ENCODE measurements at places on chromosomes 11 and 22. TPM values are rescaled to one million over a fixed set of nuclear protein-coding genes. Genes with fewer than 3 reads are reported as not detected.
A peak's percentile ranks its signal among the peaks of the same experiment; 100 is the strongest.

- DNase-seq = peak; percentile 37
These were observed 810 bp downstream of the IGLL1 start for GRCh38 chr22:23579280-23579679.

- no peak for DNase-seq
These were observed 13.6 kb upstream of the SLC25A18 start for GRCh38 chr22:17549655-17550054.

DNA sequence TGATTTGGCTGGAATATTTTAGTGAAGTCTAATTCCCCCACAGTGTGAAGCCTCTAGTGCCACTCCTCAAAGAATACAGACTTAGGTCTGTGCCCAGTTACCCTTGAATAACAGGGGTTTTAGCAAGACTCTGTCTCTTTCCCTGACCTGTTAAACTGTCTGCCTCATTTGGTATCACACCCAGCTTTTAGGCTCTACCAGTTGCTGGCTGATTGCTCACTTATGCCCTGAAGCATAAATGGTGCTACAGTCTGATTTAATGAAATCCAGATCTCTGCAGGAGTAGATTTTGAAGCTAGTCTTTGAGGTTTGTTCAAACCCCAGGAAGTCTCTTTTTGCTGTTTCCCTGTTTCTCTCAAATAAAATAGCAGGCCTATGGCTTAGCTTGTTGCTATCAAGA is 45.2 kb upstream of the LIPT2 start:
- no peak for DNase-seq

DNA sequence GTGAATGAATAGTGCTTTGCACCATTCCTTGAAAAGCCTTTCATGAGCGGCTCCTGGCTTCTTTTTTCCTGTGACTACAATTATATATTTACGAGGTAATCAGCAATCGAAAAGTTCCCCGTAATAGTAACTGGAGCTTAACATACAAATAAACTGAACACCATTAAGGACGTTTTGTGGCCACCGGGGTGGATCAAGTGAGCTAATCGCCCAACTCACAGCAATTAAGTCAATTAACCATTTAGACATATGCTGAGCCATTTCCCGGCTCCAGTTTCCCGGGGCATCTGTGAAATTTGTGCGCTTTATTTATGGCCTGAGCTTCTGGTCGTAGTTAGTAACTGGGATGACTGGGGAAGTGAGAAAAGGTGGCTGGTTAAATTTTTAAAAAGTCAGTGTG is 465.2 kb downstream of the MIAT start:
- DNase-seq = no peak

- peak; percentile 83 for DNase-seq
These were observed 603 bp upstream of the ZFTA start for GRCh38 chr11:63769042-63769713.

GRCh38 chr22:23608583-23608982 is 23.5 kb downstream of the DRICH1 start:
- no peak for DNase-seq

- no peak for DNase-seq
These were observed 9.2 kb downstream of the OR5A2 start for GRCh38 chr11:59417023-59417422.

DNA sequence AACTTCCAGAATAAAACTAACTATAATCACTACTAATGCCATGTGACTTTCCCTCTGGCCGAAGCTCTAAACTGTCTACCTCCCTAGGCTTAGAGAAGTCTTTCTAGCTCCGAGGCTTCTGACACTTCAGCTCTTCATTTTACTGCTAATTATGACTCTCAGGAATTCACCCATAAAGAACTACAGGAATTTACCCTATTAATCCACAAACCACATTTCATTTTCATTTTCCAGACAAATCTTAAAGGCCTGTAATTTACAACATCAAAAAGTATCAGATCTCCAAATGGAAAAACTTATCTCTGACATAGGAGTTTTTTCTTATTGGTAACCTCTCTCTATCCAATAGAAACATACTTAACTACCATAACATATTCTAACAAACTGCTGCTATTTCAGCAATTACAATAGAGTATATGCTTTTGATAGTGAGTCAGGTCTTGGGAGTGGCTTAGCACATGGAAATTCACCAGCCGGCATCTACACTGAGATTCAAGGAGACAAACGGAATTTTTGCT is 33.4 kb downstream of the MRTFA start:
- DNase-seq = no peak

DNA sequence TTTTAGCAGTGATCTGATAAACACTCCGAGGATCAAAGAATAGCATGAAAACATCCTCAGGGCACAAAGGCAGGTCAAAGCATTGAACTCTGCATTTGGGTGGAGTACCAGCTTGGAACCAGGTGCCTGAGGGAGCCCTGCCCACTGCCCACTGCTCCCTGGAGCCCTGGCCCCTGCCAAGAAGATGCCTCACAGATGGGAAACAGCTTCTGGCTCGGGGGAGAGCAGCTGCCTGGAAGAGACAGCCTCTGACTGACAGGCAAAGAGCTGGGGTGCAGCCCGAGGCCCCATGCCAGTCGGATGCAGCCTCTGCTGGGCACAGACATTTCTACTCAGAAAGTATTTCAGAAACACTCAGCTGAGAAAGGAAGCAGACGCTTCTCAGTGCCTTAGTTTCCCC is 13.2 kb downstream of the LMO1 start:
- no peak for DNase-seq

DNA sequence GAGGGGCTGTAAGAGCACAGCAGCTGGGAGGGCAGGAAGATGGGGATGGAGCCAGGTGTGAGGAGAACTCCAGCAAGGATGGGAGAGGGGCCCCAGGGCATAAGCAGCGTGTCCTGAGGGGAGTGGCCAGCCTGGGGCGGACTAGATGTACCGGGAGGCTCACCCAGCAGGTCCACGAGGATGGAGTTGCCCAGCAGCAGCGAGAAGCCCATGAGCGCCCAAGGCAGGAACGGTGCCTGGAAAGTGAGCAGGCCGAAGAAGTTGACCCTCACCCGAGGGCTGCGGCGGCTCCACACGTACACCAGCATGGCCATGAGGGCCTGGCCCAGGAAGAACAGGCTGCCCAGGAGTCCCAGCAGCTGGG is 1.3 kb downstream of the DERL3 start:
- no peak for DNase-seq

- no peak for DNase-seq
These were observed 15.1 kb downstream of the TMEM184B start for GRCh38 chr22:38257650-38258250.

DNA sequence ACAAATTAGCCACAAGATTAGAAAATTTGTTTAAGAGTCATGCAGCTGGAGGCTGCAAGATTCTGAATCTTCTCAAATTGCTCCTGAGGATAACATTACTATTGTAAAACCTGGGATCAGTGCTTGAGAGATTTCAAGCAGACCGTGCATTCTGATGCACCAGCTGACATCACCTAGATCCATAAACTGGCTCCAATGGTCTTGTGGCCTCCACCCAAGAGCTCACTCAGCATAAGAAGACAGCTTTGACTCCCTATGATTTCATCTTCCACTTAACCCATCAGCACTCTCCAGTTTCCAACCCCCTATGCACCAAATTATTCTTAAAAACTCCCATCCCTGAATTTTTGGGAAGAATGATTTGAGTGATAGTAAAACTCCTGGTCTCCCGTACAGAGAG is 1007.9 kb upstream of the TENM4 start:
- no peak for DNase-seq

DNA sequence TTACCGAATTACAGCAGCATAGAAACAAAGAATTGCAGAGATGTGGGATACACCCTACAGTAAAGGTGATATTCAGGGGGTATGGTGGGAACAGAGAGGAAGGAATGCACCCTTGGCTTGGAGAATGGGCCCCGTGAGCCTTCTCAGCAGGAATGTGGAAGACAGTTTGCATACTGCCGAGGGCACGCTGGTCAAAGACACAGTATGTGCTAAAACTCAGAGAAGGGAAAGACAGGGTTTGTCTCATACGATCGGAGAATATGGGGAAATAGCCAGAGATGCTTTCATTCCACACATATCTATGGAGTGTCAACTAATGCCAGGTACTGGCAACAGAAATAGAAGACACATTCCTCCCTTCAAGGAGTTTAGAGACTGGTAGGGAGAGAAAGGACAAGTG is 36.9 kb downstream of the UBASH3B start:
- no peak for DNase-seq

DNA sequence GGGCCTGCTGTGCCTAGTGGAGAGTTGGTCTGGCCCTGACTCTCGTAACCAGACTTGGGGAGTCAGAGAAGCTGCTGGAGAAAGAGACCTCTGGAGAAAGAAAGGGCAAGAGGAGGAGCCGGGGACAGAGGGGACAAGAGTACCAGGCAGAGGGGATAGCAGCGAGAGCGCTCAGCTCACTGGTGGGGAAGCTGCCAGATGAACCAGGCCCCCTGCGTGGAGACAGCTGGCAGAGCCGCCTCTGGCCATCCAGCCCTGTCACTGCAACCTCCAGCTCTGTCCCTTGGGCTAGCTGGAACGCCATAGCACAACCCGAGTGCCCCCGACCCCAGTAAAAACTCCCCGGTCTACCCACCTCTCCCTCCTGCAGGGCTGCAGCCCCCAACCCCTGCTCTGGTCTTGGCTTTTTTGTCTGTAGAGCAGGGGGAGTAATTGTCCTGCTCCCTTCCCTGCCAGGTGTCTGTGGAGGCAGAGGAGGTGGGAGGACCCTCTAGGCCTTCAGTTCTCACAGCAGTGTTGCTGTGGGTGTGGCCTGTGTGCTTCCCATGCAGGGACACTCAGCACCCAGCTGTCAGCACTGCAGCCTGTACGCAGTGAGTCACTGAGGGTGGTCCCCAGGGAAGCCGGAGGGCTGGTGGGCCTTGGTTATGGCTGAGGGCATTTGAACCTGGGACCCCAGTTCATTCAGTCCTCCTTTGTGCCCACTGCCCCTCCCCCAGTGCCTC is 4.8 kb upstream of the SUN2 start:
- DNase-seq = no peak

GRCh38 chr22:47228767-47229166 is 466.3 kb downstream of the TBC1D22A start:
- no peak for DNase-seq

DNA sequence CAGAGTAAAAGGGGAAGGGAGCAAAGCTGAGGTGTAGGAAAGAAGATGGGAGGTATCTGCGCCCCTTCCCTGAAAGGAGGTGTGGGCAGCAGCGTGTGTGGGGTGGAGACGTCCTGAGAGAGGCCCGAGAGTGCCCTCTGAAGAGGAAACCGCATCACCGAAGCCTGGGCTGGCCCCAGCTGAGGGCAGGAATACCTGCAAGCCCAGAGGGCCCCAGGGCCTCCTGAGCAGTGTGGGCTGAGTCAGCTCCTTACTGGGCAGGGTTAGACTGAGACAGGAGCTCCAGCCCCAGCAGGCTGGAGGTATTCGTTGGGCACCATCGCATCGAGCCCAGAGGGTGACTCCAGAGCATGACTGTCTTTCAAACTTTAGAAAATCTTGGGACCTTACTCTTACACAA is 534.0 kb upstream of the B3GAT1 start:
- DNase-seq = no peak

GRCh38 chr22:48065892-48066291 is 1303.4 kb downstream of the TBC1D22A start:
- DNase-seq = no peak

- DNase-seq = no peak
These were observed 875.3 kb downstream of the NTM start for GRCh38 chr11:132245403-132246385.

DNA sequence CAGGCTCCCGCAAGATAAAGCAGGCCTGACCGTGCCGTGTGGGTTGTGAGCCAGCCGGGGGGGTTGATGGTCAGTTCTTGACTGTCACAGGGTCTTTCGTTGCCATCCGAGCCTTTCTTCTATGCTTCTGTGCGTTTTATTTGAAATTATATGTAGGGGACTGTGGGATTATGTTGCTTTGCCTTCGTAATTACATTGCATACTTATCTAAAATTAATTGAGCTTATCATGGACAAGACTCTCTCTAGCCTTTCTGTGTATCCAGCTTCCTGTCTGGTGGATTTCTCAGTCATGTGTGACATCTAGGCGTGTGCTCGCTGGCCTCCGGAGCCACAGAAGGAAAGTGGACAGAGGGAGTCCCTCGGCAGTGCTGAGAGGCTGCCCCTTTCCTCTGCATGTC is 93.2 kb downstream of the TBC1D22A start:
- DNase-seq = no peak

DNA sequence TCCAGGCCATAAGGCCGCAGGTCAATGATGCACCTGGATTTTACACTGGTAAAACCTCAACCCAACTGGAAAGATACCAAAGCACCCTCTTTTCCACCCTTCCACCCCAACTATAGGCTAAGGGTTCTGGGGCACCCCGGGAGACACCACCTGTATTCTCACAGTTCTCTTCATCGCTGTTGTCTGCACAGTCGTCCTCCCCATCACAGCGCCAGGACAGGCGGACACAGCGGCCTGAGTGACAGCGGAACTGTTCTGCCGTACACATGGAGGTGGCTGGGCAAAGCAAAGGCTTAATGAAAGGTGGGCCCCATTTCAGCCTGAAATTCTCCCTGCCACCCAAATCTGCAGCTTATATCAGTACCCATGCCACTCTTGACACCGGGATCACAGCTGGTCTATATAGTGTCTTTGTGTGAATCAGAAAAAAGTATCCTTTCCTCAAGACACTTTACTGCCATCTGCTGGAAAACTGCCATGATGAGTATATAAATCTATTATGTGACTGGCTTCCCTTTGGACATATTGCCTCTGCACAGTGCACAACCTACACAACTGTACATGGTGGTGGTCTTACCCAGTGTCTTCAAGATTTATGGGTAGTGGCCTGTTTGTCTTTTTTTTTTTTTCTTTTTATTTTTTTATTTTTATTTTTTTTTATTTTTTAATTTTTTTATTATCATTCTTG is 21.5 kb downstream of the LRP4 start:
- DNase-seq = no peak

GRCh38 chr11:64060861-64061444 is 25.2 kb downstream of the FLRT1 start:
- DNase-seq = peak; percentile 46

DNA sequence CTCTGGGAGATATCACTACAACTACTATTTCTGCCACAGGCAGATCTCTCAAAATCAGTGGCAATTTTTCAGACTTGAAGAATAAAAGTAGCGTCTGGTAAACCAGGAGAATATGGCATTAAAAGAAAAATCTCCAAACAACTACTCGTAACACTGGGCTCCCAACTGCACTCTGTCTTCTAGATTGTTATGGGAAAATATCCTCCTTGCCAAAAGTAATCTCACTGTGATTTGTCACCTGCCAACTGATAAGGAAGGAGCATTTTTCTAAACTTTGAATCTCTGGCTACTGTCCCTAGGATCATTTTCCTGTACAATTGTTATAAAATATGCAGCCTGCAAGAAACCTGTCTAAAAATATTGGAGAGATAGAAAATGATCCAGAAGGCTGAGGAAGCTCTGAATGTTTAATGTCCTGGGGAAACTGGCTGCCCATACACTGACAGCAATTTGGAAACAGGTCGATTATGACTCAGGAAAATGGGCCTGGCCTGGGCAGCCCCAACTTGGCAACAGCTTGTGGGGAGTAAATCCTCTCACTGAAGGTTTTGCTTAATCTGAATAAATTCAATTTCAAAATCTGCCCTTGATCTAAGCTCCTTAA is 90.5 kb upstream of the DBX1 start:
- no peak for DNase-seq

EXT2 gene
- polyA plus RNA-seq = 12.6 TPM

FDXACB1 gene
- 0.69 TPM for polyA plus RNA-seq

C11orf16 gene
- polyA plus RNA-seq = not detected

SCN4B gene
- polyA plus RNA-seq = 6.4 TPM

ROBO4 gene
- 21.8 TPM for polyA plus RNA-seq

SUSD2 gene
- polyA plus RNA-seq = 2.7 TPM

OR56A1 gene
- not detected for polyA plus RNA-seq

RTN4RL2 gene
- polyA plus RNA-seq = 1.1 TPM

GP1BB gene
- 30.4 TPM for polyA plus RNA-seq

PANX3 gene
- polyA plus RNA-seq = not detected

SYCE3 gene
- not detected for polyA plus RNA-seq
